Uterine smooth muscle cell (primary cell): ENCODE measurements at places on chromosomes 1 and 21. TPM values are rescaled to one million over a fixed set of nuclear protein-coding genes. Genes with fewer than 3 reads are reported as not detected.

Gene PALMD
- total RNA-seq: 0.37 and 0.55 TPM in 2 replicates

Gene GNL2
- 74.6 and 104 TPM in 2 replicates for total RNA-seq

Gene CDCA8
- 5.2 and 27.9 TPM in 2 replicates for total RNA-seq

Gene USP24
- 43.9 and 57.0 TPM in 2 replicates for total RNA-seq
